ENCODE measurements at places on chromosomes 2 and 18. TPM values are rescaled to one million over a fixed set of nuclear protein-coding genes. Genes with fewer than 3 reads are reported as not detected.
A peak's percentile ranks its signal among the peaks of the same experiment; 100 is the strongest.

The VIL1 gene
- polyA plus RNA-seq = 0.06 TPM

The CLEC4F gene
- 3.3 TPM for polyA plus RNA-seq

The ANKRD62 gene
- not detected for polyA plus RNA-seq

The SOX11 gene
- 0.26 TPM for polyA plus RNA-seq

The SPTBN1 gene
- 43.8 TPM for polyA plus RNA-seq

The SMYD1 gene
- 0.02 TPM for polyA plus RNA-seq

The PDE1A gene
- polyA plus RNA-seq = 1.9 TPM

The GRHL1 gene
- 0.20 TPM for polyA plus RNA-seq

GRCh38 chr18:21270453-21270852 lies 28.4 kb downstream of the GREB1L start:
- no peaks in the 10 kb centered on the region for H3K4me1 ChIP-seq
- H3K4me3 ChIP-seq = no peak overlapping the region
- no peaks in the 10 kb centered on the region for H3K27me3 ChIP-seq
- DNase-seq = no peak

DNA sequence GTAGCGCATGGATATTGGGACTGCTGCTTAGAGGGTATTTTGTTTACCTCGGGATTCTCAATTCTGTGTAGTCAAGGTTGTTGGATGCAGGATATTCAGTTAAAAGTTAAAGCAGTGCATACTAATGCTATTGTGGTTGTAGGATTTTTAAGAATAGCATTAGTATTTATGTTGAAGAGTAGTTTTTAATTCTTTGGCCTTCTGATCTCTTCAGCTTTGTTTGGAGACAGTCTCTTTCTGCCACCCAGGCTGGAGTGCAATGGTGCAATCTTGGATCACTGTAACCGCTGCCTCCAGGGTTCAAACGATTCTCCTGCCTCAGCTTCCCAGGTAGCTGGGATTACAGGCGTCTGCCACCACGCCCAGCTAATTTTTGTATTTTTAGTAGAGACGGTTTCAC lies 1.5 kb downstream of the RHBDD1 start:
- DNase-seq = no peak
- peaks cover 77% of the 10 kb centered on the region for H3K4me1 ChIP-seq
- H3K4me3 ChIP-seq = no peak overlapping the region
- H3K36me3 ChIP-seq = no peaks in the 10 kb centered on the region
- H3K27ac ChIP-seq = peak overlapping the region; percentile 99

GRCh38 chr18:69786427-69786826 lies 161.2 kb downstream of the CD226 start:
- no peak overlapping the region for H3K4me3 ChIP-seq
- H3K27ac ChIP-seq = no peak overlapping the region

- no peak for DNase-seq
- no peaks in the 10 kb centered on the region for H3K4me1 ChIP-seq
- H3K27me3 ChIP-seq = no peaks in the 10 kb centered on the region
- no peak overlapping the region for H3K4me3 ChIP-seq
Measured at GRCh38 chr18:72811047-72811446, 56.7 kb downstream of the NETO1 start.

DNA sequence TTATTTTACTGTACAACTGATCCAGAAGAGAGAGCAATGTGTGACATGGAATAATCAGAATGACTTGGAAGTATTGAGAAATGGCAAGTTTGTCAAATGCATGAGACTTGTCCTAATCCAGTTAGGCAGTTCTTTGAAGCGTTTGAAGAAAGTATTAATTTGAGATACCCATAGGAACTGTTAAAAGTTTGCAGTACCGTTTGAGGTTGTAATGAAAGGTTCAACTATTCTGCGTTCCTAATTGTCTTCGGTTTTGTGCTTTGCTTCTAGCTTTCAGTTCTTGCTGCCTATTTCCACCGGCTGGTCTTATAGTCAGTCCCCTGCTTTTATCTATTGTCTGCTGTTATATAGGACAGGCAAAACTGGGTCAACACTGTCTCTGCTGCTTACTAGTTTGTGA lies 41.8 kb downstream of the COX7A2L start:
- H3K4me1 ChIP-seq = no peaks in the 10 kb centered on the region
- peaks cover 31% of the 10 kb centered on the region for H3K36me3 ChIP-seq
- no peak for DNase-seq

GRCh38 chr2:14313341-14313740 lies 319.2 kb upstream of the LRATD1 start:
- no peaks in the 10 kb centered on the region for H3K27me3 ChIP-seq
- no peak for DNase-seq
- no peak overlapping the region for H3K4me3 ChIP-seq

- peaks cover 8% of the 10 kb centered on the region for H3K4me1 ChIP-seq
- DNase-seq = peak; percentile 73
- peaks cover 25% of the 10 kb centered on the region for H3K27me3 ChIP-seq
- H3K4me3 ChIP-seq = peak overlapping the region; percentile 51
Measured at GRCh38 chr2:66426244-66427111, 8.4 kb upstream of the MEIS1 start.

DNA sequence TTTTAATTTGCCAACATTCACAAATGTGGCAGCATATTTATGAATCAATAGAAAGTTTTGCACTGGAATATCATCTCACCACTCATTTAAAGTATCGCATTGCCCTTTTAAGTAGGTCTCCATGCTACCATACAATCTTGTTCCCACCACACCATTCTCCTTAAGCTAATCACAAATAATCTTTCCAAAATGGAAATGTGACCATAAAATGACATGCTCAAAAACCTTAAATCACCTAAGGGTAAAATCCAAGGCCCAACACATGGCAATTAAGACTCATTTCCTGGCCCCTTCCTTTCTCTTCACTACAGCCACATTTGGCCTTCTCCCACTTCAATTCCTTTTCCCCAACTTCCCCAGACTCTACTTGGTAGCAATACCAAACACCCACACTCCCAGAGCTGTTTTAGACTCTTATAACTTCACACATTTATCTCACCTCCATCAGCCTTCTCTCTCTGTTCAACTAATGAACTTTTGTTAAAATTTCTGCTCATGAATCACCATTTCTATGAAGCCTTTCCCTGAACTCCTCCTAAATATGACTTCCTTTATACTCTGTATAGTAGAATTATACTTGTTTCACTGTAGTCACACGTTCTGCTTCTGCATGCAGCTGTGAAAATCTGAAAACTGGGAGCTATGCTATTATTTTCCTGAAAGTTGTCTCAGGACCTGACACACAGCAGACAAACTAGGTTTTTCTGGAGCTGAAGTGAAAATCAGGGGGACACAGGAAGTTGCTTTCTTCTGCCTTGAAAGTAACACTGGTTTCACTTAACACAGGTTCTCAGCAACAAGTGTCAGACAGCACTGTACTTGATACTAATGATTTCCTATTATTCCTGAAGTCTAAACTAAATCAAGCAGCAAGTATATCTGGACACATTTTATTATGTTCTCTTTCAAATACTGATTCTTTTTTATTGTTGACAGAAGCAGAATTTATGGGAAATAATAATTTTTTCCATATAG lies 303.9 kb downstream of the ZEB2 start:
- peaks cover 17% of the 10 kb centered on the region for H3K4me1 ChIP-seq
- no peak overlapping the region for H3K4me3 ChIP-seq
- no peaks in the 10 kb centered on the region for H3K27me3 ChIP-seq
- H3K27ac ChIP-seq = peak overlapping the region; percentile 27
- no peaks in the 10 kb centered on the region for H3K36me3 ChIP-seq

DNA sequence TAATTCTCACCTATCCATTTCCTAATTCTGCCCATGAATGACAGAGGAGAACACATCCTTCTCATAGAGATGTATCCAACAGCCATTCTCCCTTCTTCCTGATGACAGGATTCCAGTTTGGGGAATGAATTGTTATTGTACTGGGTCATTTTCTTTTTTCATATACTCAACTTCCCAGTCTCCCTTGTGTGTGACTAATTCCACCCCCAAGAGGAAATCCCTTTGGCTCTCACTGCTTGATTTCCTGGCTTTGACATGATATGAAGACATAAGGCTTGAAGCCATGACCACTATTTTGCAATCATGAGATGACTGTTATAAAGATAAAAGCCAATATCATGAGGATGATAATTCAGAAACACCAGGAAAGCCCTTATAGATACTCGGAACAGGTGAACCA lies 384.7 kb upstream of the ACVR2A start:
- no peak overlapping the region for H3K4me3 ChIP-seq
- no peaks in the 10 kb centered on the region for H3K36me3 ChIP-seq
- H3K27ac ChIP-seq = no peak overlapping the region
- H3K4me1 ChIP-seq = no peaks in the 10 kb centered on the region

DNA sequence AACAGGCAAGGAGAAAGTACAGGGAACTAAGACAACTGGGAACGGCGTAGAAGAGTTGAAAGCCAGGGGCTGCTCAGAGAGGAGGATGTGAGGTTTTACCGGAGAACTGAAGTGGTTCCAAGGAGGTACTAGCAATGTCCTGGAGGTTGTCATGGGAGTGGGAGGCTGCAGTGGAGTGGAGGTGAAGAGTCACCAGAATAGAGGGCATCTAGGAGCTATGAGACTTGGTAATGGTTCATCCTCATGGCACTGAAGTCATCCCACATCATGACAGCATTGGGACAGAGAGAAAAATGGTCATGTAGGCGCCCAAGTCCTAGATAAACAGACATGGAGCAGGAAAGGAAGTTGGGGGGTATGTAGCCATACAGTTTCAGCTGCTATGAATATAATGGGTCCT lies 26.3 kb downstream of the MRPL33 start:
- H3K4me1 ChIP-seq = peaks cover 25% of the 10 kb centered on the region
- H3K27me3 ChIP-seq = no peaks in the 10 kb centered on the region
- H3K36me3 ChIP-seq = no peaks in the 10 kb centered on the region

DNA sequence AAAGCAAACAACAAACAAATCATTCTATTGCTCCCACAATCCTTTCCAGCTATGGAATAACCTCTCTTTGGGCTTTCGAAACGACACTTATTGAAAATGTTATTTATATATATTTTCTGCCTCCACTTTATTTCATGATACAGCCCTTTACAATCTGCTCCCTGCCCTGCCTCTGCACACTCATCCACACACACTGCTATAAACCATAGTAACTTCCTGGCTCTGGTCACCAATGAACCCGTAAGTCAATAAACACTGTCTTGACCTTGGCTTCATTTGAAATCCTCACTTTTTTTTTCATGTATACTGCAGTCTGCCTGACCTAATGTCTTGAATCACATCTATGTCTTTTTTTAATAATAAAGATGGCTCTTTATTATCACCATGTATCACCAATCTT lies 161.5 kb downstream of the SLC39A10 start:
- no peak overlapping the region for H3K4me3 ChIP-seq
- no peaks in the 10 kb centered on the region for H3K27me3 ChIP-seq
- H3K4me1 ChIP-seq = no peaks in the 10 kb centered on the region
- H3K36me3 ChIP-seq = no peaks in the 10 kb centered on the region

GRCh38 chr2:171081649-171082111 lies 79.0 kb downstream of the TLK1 start:
- H3K4me3 ChIP-seq = no peak overlapping the region
- H3K27me3 ChIP-seq = no peaks in the 10 kb centered on the region
- H3K4me1 ChIP-seq = peaks cover 20% of the 10 kb centered on the region
- H3K27ac ChIP-seq = no peak overlapping the region
- no peak for DNase-seq

GRCh38 chr2:27736031-27736889 lies 35.3 kb upstream of the MRPL33 start:
- no peaks in the 10 kb centered on the region for H3K36me3 ChIP-seq
- peaks cover 11% of the 10 kb centered on the region for H3K4me1 ChIP-seq
- H3K4me3 ChIP-seq = peak overlapping the region; percentile 3
- peak overlapping the region; percentile 78 for H3K27ac ChIP-seq

- H3K4me1 ChIP-seq = no peaks in the 10 kb centered on the region
- H3K27me3 ChIP-seq = no peaks in the 10 kb centered on the region
- DNase-seq = no peak
- no peaks in the 10 kb centered on the region for H3K36me3 ChIP-seq
- no peak overlapping the region for H3K27ac ChIP-seq
- no peak overlapping the region for H3K4me3 ChIP-seq
Measured at GRCh38 chr2:169709331-169709730, 15.1 kb downstream of the PHOSPHO2 start.

- H3K27me3 ChIP-seq = no peaks in the 10 kb centered on the region
- peaks cover 6% of the 10 kb centered on the region for H3K36me3 ChIP-seq
- no peak overlapping the region for H3K27ac ChIP-seq
- DNase-seq = no peak
Measured at GRCh38 chr2:7108792-7109532, 191.8 kb downstream of the RNF144A start.

- H3K36me3 ChIP-seq = no peaks in the 10 kb centered on the region
- H3K4me3 ChIP-seq = no peak overlapping the region
- no peak overlapping the region for H3K27ac ChIP-seq
Measured at GRCh38 chr2:216519154-216519762, 20.6 kb downstream of the RPL37A start.

DNA sequence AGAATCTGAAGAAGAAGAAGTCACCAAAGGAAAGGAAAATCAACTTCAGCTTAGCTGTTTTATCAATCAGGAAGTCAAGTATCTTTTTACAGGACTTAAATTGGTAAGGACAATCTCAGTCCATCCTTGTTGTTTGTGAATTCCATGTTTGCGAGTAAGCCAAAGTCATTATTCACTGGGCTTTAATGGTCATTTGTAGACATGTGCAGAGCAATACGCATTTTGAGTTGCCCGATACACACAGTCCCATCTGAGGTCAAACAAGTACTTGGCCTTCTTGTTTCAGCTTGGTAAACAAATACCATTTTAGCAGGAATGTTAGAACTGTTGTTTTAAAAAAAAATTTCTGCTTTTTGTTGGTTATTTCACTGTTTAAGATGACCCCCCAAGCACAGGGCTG lies 40.9 kb downstream of the USP14 start:
- H3K4me1 ChIP-seq = no peaks in the 10 kb centered on the region
- no peak overlapping the region for H3K4me3 ChIP-seq
- H3K27me3 ChIP-seq = no peaks in the 10 kb centered on the region
- DNase-seq = no peak

GRCh38 chr2:170336408-170336807 lies 158.5 kb downstream of the MYO3B start:
- no peak for DNase-seq
- H3K36me3 ChIP-seq = no peaks in the 10 kb centered on the region
- H3K27ac ChIP-seq = no peak overlapping the region
- no peak overlapping the region for H3K4me3 ChIP-seq
- H3K4me1 ChIP-seq = no peaks in the 10 kb centered on the region

- H3K4me1 ChIP-seq = no peaks in the 10 kb centered on the region
- no peak overlapping the region for H3K4me3 ChIP-seq
- no peak overlapping the region for H3K27ac ChIP-seq
Measured at GRCh38 chr18:25786758-25787157, 303.7 kb downstream of the SS18 start.

DNA sequence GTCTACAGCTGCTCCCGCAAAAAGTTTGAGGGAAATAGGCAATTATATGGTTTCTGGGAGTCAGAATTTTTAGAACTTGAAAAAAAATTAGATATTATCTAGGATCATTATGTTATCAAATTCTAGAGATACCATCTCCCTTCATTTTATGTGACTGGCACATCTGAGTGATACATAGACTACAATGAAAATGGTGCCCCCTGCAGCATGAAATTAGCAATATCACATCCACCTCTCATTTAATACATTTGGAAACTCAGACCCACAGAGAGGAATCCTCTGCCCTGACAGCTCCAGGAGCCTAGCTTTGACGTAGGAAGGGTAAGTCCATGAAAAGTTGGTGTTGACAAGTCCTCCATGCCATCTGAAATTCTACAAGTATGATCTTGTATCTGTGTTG lies 381.6 kb downstream of the SUCLG1 start:
- no peaks in the 10 kb centered on the region for H3K36me3 ChIP-seq
- no peaks in the 10 kb centered on the region for H3K27me3 ChIP-seq
- H3K27ac ChIP-seq = no peak overlapping the region
- no peaks in the 10 kb centered on the region for H3K4me1 ChIP-seq

Data from spleen (tissue), 13 donors.